NCI-H748 treated with DMSO at 0.1 percent for 48 hours (cell line): ENCODE measurements at places on chromosomes 11 and 22.

DNA sequence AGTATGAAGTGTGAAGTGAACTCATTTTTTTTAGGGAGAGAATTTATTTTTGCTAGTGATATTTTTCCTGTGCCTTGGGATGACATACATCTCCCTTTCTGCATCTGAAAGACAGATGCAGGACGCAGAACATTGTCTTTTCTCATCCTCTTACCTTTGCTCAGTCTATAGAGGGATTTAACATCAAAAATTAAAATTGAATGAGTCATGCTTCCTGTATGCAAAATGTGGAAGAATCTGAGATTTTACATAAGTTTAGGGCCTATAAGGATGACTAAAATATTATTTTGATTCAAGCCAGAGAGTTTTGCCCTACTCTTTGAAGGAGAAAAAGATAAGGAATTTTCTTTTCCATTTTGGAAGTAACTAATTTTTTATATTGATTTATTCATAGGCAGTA lies 27.3 kb downstream of the XRCC6 start:
- DNase-seq = no peak

DNA sequence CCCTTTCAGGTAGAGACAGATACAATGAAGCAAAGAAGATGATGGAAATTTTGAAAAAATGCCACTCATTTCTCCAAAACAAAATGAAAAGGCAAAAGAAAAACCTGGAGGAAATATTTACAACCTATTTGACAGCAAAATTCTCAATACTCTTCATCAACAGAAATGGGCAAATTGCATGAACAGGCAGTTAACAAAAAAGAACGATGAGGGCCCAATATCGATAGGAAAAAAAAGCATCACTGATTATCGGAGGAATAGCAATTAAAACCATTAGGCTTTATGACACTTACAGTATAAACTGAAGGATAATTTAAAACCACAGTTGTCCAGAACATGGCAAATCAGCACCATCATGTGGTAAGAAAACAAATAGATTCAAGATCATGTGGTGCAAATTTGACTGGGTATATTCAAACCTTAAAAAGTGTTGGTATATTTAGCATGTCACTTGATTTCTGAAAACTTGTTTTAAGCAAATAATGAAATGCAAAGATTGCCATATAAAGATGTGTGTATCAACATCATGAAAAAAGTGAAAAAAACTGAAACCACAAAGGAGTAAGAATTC lies 222.9 kb downstream of the BRD1 start:
- no peak for DNase-seq

DNA sequence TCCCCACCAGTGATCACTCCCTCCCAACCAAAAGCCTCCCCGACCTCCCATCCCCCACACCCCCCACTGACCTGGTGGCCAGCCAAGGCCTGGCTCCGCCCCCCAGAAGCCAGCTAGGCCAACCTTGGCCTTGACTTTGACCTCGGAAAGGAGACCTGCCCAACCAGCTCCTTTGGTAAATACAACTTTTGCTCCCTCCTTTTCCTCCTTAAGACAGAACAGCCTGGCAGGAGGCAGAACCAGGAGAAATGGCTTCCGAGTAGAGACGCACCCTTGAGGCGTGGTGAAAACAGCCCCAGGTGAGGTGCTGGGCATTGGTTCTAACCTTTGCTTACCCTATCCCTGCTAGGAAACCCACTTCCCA lies 27.0 kb downstream of the PLEKHA7 start:
- DNase-seq = no peak

DNA sequence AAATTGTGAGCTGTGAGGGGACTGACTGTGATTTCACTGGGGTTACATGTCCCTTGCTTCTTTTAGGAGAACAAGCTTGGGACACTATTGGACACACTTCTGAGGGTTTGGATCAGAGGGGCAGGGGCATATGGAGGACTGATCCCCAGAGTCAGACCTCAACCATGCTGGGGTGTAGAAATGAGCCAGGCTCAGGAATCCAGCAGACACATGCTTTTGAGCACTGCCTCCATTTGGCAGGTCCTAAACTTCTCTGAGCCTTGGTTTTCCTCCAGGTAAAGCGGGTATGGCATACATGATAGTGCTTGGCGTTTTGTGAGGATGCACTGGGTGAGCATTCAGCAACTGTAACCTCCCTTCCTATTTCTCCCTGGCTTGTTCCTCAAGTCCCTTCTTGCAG lies 74.7 kb downstream of the ADAMTS15 start:
- no peak for DNase-seq

DNA sequence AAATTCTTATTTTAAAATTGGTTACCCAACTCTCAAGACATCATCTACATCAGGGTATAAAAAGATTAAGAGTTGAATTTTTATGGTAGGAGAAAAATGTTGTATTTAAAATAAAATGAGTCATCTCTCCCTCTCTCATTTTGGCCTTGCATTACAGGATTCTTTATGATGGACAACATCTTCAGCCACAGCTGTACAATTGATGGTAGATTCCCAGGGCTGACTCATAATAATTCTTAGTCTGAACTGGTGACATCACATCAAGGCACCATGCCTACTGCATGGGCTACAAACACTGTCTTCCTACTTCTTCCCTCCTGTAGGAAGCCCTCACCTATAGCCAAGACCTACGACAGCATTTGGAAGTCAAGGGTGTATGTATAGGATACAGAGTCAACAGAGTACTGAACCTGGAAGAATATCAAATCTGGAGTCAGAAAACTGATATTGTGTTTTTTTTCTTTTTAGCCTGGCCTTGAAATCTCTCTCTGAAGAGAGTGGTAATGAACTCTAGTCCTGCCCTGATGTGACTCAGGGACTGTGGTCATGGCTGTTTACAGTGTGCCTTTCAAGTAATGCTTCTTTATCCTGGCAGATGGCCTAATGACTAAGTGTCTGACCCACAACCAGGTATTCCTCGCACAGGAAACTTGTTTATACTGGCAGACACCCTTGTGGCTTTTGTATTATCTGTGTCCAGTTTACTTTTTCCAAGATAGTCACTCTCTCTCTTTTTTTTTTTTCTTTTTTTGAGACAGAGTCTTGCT lies 32.5 kb downstream of the MRGPRX2 start:
- DNase-seq = no peak
